ENCODE measurements at places on chromosomes 12 and 14.

DNA sequence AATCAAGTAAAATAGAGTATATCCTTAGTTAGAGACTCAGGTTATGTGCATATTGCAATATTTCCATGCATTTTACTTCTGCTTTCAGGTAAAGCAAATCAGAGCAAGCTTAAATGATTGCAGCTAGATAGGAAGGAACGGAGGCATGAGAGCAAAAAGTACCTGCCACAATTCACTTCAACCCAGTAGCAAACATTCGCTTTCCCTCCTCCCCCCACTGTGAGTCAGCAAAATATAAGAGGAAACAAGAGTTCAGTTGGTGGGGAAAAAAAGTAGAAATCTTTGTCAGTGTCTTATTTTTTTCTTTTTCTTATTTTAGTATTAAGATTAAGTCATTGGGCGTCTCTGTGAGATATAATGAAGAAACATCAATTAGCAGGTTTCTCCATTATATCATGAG, 475.4 kb downstream of the NPAS3 start:
- DNase-seq: no peak

DNA sequence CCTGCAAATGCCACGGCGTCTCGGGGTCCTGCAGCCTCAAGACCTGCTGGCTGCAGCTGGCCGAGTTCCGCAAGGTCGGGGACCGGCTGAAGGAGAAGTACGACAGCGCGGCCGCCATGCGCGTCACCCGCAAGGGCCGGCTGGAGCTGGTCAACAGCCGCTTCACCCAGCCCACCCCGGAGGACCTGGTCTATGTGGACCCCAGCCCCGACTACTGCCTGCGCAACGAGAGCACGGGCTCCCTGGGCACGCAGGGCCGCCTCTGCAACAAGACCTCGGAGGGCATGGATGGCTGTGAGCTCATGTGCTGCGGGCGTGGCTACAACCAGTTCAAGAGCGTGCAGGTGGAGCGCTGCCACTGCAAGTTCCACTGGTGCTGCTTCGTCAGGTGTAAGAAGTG, 16.8 kb downstream of the WNT5B start:
- DNase-seq: no peak

GRCh38 chr14:37447883-37448391, 147.1 kb downstream of the FOXA1 start:
- no peak for DNase-seq

DNA sequence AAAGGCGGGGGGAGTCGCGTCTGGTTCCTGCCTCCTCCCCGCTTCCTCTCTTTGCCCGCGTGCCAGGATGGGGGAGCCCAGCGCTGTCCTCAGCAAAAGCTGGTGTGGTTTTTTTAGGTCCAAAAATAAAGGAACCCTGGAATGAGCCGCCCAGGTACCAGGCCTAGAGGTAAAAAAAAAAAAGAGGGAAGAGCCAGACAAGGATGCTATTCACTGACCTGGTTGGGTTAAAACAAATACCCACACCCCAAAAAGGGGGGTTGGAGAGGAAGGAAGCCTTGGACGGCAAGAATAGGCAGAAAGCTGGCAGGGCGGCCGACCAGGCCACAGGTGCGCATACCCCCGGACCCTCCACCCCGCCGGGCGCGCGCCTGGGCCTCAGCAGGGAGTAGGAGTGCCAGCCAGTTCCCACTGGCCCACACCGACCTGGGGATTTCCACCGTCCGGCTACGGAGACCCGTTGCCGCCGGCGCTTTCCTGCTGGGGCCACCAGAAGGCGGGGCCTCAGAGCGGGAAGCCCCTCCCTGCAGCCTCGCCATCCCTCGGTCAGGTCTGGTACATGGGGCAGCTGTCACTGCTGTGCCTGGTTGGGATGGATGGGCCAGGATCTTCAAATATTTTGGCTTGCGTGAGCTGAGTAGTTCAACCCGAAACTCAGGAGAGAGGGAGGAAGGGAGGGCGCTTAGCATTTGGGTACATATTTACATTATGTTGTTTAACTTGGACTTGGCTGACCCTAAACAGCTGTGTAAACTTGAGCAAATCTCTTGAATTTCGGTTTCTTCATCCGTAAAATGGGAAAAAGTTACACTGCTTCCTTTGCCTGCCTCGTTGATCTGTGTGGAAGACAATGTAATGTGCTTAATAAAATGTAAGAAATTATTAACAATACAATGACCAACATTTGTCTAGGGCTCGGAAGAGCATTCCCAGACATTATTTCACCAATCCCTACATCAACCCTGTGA, 5.4 kb upstream of the IRF2BPL start:
- DNase-seq: peak; percentile 91
